ENCODE measurements at places on chromosomes 16 and 17.

GRCh38 chr16:25707982-25708583 lies 16.3 kb downstream of the HS3ST4 start:
- DNase-seq = no peak

GRCh38 chr16:74052016-74052415 lies 244.6 kb upstream of the PSMD7 start:
- no peak for DNase-seq

- DNase-seq = no peak
Observed at GRCh38 chr16:56506941-56507340, 12.9 kb downstream of the BBS2 start.

- DNase-seq = no peak
Observed at GRCh38 chr16:53090591-53091411, 36.0 kb downstream of the CHD9 start.

DNA sequence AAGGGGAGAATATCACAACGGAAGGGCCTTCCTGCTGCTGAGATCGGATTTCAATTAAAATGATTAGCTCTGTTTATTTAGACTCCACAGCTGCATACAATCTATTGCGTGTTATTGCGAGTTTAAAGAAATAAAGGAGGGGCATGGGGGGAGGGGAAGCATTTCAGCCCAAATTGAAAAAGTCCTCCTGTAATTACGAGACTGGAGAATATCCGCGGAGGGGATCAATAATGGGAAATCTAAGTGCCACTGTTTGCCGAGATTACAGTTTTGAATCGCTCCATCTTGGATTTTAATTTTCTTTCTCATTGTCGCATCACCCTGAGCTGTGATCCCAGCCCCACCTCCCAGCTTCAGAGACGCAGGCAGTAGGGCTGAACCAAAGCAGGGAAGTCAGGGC lies 15.7 kb upstream of the RPL38 start:
- DNase-seq = no peak

GRCh38 chr17:57489321-57489720 lies 233.0 kb downstream of the MSI2 start:
- no peak for DNase-seq

All from stimulated activated CD4-positive, alpha-beta T cell treated with anti-CD3 and anti-CD28 coated beads, Interleukin-2, amount 100 ng/mL, for 4 hours (primary cell).